ENCODE measurements at places on chromosomes 2 and 18. TPM values are rescaled to one million over a fixed set of nuclear protein-coding genes. Genes with fewer than 3 reads are reported as not detected.

ATAD2B gene
- 17.2 TPM for total RNA-seq

RAPGEF4 gene
- 21.2 TPM for total RNA-seq

FAM124B gene
- 0.30 TPM for total RNA-seq

CD28 gene
- total RNA-seq: not detected

IL18RAP gene
- 0.09 TPM for total RNA-seq

NT5C1B gene
- not detected for total RNA-seq
